ENCODE measurements at places on chromosomes 3 and 15. TPM values are rescaled to one million over a fixed set of nuclear protein-coding genes. Genes with fewer than 3 reads are reported as not detected.

The GOLGA8J gene
- total RNA-seq: 0.41 TPM

The RARRES1 gene
- 8.4 TPM for total RNA-seq

GRCh38 chr3:59483191-59483590 lies 433.4 kb upstream of the CFAP20DC start:
- DNase-seq: no peak
- H3K4me1 ChIP-seq: peaks cover 5% of the 10 kb centered on the region

DNA sequence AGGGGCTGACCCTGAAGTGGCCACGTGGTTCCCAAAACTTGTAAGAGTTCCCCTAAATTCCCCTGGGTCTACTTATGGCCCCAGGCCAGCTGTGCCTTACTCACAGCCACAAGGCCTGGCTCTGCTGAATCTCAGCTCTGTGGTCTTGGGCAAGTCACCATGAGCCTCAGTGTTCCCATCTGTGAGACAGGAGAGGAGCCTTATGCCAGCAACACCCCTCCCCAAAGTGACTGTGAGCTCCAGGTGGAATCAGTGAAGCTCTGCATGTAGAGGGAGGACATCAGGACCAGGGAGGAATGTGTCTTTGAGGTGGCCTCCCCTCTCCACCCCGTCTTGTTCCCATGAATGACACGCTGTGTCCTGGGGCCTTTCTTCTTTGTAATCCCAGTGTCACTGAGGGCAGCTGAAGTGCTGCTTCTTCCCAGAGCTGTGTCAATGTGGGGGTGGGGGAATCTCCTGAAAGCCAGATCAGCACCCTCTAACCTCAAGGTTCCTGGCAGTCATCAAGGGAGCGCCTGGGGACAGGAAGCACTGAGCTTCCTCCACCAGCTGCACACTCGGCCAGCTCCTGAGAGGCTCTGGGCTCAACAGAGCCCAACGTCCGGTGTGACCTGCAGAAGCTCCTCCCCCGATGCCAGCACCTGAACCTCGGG lies 258.9 kb downstream of the UACA start:
- H3K4me1 ChIP-seq: peaks cover 30% of the 10 kb centered on the region
- H3K27me3 ChIP-seq: no peaks in the 10 kb centered on the region
- no peak overlapping the region for H3K4me3 ChIP-seq
- peak; percentile 62 for DNase-seq

DNA sequence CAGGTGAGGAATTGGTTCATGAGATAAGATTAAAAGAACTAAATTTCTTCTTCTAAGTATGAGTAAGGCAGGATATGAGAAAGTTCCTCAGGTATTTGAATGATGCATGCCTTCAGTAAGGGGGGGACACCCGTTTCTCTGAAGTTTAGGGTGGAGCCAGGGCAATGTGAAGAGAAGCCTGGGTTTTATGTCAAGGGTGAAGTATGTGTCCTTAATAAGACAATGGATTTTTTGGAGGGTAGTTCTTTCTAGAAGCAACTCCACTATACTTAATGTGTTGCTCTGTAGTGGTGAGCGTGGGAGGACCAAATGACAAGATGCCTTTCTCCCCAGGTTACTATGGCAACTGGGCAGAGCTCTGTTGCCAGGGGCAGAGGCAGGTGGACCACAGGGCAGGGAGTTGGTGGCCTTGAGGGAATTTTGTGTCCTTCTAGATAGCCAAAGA lies 44.0 kb downstream of the PHLDB2 start:
- peaks cover 12% of the 10 kb centered on the region for H3K36me3 ChIP-seq
- DNase-seq: no peak
- peaks cover 79% of the 10 kb centered on the region for H3K4me1 ChIP-seq
- no peaks in the 10 kb centered on the region for H3K27me3 ChIP-seq
- H3K27ac ChIP-seq: peak overlapping the region; percentile 52

The MAP3K13 gene
- total RNA-seq: 8.4 TPM

The USP50 gene
- total RNA-seq: not detected

DNA sequence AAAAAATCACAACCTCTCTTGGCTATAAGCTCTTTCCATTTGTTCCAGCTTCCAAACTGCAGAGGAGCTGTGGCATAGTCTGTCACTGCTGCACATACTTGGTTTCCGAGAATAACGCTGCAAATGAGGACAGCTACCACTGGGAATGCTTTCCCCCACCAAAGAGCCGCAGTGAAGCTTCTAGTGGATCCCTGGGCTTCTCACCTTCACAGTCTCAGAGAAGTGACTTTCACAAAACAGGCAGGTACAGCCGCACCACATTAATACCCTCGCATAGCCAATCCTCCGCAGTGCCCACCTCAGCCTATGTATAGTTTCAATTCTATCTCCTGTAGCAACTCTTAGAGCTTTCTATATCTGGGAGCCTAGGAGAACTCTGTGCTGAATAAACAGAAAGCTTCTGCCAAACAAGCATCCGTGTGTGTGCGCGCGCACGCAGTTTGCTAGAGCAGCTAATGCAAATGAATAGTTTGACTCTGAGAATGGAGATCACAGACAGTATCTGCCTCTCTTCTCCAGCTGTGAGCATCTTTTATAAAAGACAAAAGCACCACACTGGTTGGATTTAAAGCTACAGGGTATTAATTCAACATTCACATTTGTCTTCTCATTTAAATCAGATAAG lies 81.9 kb upstream of the PLXND1 start:
- H3K27ac ChIP-seq: peak overlapping the region; percentile 88
- peak; percentile 77 for DNase-seq
- H3K4me1 ChIP-seq: peaks cover 53% of the 10 kb centered on the region

GRCh38 chr15:78684657-78685056 lies 43.6 kb upstream of the CHRNB4 start:
- no peak for DNase-seq
- H3K4me1 ChIP-seq: peaks cover 18% of the 10 kb centered on the region
- H3K27me3 ChIP-seq: no peaks in the 10 kb centered on the region
- H3K27ac ChIP-seq: no peak overlapping the region
- no peaks in the 10 kb centered on the region for H3K36me3 ChIP-seq

The GPR27 gene
- 7.3 TPM for total RNA-seq

DNA sequence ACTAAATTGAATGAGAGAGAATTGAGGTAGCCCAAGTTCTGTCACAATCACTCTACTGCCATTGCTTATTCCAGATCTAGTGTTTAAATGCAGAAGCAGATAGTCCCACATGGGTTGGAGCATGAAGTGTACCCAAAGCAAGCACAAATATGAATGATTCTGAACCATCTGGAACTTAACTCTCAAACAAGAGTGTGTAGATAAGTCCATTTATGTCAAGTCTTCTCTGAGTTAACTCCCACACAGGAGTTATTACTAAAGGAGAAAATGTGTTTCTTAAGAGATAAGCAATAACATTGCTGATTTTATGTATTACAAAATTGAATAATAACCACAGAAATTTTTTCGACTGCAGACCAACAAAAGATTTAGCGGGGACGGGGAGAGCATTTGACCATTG lies 33.6 kb downstream of the PAQR9 start:
- no peak overlapping the region for H3K27ac ChIP-seq

DNA sequence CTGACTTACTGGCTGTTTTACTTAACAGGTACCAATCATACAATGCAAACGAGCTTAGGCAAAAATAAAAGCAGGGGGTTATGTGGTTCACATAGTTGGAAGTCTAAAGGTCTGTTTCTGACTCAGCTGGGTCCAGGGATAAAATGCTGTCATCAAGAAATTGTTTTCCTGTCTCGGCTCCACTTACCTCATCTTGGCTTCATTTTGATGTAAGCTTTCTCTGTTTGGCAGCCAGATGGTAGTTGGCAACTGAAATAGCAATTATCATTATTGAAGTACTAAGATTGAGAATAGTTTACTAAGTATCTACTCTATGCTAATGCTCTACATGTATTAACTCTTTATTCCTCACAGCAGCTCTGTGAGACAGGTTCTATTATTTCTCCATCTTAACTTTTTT lies 36.8 kb upstream of the CNTN3 start:
- H3K4me1 ChIP-seq: peaks cover 17% of the 10 kb centered on the region
- H3K27me3 ChIP-seq: no peaks in the 10 kb centered on the region
- H3K4me3 ChIP-seq: no peak overlapping the region
- DNase-seq: no peak
- H3K27ac ChIP-seq: peak overlapping the region; percentile 14

DNA sequence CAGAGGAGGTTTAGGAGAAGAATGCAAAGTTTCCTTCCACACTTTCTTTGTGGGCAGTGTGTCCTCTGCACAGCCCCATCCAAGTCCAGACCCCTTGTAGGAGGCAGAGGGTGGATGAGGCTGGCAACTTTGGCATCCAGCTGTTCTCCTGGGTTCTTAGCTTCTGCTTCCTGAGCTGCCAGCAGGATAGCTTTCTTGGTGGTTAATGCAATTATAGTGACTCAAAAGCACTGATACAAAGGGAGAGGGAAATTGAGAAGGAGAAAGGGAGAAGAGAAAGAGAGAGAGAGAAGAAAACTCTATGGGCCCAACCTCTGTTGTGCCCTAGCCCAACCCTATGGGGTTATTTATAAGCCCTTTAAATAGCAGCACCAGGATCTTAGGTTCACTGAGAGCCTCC lies 4.5 kb upstream of the TNFAIP8L3 start:
- no peak overlapping the region for H3K27ac ChIP-seq
- peaks cover 17% of the 10 kb centered on the region for H3K4me1 ChIP-seq
- H3K36me3 ChIP-seq: no peaks in the 10 kb centered on the region
- DNase-seq: no peak

DNA sequence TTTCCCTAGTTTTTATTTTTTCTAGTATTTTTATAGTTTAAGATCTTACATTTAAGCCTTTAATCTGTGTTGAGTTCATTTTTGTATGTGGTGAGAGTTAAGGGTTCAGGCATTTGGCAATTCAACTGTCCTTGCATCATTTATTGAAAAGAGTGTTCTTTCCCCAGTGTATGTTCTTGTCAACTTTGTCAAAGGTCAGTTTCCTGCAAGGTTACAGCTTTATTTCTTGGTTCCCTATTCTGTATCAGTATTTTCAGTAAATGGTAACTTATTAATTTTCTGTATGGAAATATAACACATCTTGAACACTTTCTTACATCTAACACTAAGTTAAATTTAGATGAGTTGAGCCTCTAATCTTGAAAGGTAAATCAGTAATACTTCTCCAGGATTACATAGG lies 1770.1 kb downstream of the OTOL1 start:
- H3K4me3 ChIP-seq: no peak overlapping the region
- no peak overlapping the region for H3K27ac ChIP-seq
- no peaks in the 10 kb centered on the region for H3K4me1 ChIP-seq
- no peaks in the 10 kb centered on the region for H3K27me3 ChIP-seq
- no peak for DNase-seq

The PSMD2 gene
- total RNA-seq: 213 TPM

The MELTF gene
- total RNA-seq: 9.6 TPM
